ENCODE measurements at places on chromosomes 2 and 18.

DNA sequence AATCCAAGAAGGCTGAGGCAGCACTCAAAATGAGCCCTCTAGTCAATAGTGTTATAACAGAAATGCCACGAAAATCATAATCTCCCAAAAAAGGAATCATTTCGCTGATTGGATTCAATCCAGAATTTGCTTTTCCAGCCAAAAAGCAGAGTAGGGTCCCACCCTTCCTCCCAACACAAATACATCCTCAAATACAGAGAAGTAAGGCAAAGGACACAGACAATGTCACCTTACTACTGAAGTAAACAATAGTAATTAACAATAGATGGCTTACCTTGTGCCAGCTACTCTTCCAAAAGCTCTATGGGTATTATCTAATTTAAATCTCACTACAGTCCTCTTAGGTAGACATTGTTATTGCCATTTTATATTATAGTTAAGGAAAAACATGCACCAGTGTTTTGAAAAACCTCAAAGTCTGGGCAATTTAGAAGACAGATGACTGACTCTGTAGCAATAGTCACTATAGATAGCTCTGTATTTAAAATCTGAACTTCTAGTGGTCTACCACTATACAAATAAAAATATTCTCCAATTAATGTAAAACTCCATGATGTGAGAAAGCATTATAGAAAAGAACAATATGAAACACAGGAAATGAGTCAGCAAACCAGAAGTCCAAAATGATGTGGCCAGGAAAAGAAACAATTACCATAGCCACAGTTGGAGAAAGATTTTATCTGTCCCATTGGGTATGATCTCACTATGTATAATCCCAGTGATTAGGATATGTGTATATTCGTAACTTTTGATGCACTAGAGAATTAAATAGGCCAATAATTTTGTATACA lies 305.0 kb upstream of the ERBB4 start:
- no peak for DNase-seq

DNA sequence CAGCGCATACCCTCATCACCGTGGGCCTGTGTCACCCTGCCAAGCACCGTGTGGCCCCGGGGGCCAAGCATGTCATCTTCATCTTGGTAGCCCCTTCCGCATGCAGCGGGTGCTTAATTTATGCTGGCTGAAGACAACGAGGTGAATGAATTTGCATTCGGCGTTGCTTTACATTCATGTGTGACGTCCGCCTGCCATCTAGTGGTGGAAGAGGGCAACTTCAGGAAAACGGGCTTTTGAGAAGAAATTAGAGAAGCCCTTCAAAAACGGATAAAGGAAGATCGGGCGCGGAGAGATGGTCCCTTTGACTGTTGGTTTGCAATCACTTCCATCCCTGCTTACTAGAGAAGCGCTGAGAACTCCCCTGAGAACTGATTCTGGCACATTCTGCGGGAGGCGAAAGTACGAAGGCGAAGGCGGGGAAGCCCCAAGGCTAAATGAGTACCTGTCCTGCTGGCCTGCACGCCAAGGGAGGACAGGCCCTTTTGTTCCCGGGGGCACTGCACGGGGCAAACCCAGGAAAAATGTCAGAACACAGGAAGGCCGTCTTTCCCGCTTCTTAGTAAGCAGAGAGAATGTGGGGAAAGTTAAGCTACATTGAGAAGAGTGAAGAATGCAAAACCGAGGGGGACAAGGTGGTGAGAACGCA lies 145.9 kb downstream of the ZNF516 start:
- DNase-seq = peak; percentile 66

DNA sequence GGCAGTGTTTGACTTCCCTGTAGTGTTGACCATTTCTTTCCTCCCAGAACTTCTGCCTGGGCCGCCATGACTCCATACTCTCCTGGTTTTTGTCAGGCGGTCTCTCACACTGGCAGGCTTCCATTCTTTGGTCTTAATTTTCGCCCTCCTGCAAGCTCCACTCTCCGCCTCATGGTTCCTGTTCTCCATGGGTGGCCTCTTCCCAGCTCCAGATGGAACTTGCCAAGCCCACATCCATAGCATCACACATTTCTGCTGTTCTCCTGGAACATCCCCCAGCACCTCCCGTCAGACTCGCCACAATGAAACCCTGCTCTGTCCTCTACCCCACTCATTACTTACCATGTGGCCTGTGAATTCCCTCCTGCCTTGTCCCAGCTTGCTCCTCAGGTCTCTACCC lies 896 bp upstream of the AFF3 start:
- DNase-seq = no peak

GRCh38 chr2:33395655-33396249 lies 80.7 kb upstream of the RASGRP3 start:
- DNase-seq = peak; percentile 46

DNA sequence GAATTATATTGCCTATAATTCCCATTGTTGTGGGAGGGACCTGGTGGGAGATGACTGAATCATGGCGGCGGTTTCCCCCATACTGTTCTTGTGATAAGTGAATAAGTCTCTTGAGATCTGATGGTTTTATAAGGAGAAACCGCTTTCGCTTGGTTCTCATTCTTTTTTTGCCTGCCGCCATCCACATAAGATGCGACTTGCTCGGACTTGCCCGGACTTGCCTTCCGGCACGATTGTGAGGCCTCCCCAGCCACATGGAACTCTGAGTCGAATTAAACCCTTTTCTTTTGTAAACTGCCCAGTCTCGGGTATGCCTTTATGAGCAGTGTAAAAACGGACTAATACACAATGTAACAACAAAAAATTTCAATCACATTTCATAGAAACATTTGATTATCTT lies 115.8 kb downstream of the C2orf74 start:
- no peak for DNase-seq

- peak; percentile 88 for DNase-seq
These were observed at the start of gene RNF103 for GRCh38 chr2:86623494-86624266. Gene RNF103 (minus strand): TSS chr2:86623865. CDS start chr2:86622886, 979 bp downstream.

DNA sequence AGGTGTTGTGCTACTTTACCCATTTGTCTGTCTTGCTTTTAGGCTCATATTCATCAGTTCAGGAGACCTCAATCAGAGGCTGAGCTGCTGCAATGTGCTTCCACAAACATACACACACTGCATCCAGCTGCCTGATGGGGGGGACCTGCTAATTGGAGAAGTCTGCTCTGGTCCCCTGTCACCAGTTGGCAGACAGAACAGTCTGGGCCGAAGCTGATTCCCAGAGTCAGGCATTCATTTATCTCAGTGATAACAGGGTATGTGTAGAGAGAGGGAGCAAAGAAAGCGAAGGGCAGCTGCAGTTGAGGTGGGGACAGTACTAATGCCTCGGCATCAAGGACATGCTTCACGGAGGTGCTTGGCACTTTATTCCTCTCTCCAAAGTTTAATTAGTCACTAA lies 584.3 kb upstream of the PIK3C3 start:
- DNase-seq = no peak

GRCh38 chr18:79794846-79795245 lies 2.9 kb upstream of the KCNG2 start:
- DNase-seq = no peak

DNA sequence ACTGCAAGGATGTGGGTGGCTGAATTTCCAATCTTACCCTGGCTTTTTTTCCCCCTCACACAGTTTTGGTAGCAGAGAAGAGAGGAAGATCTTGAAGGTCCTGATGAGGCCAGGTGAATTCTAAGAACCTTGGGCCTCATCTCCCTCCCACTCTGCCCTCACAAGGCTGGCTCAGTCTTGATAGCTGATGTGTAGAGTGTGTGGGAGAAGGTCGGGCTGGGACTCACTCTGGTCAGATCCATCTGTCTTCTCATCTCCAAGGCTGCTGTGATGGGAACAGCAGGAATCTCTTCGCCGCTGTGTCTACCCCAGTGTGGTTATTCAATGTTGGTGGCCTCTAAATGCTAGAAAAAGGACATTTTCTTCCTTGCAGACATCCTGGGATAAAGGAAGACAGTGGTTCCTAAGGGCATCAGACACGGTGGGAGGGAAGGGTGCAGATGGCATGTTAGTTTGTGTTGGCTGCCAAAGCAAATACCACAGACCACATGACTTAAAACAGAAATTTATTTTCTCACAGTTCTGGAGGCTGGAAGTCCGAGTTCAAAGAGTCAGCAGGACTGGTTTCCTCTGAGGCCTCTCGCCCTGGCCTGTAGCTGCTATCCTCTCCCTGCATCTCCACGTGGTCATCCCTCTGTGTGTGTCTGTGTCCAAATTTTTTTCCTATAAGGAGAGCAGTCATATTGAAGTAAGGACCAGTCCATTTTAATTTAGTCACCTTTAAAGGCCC lies 37.6 kb upstream of the MGAT4A start:
- DNase-seq = no peak

- DNase-seq = no peak
These were observed 153.8 kb upstream of the ZNF236 start for GRCh38 chr18:76668546-76668945.

- DNase-seq = no peak
These were observed 22.7 kb downstream of the MGAT5 start for GRCh38 chr2:134276381-134277172.

GRCh38 chr2:86241611-86242010 lies 42.4 kb downstream of the MRPL35 start:
- DNase-seq = no peak

DNA sequence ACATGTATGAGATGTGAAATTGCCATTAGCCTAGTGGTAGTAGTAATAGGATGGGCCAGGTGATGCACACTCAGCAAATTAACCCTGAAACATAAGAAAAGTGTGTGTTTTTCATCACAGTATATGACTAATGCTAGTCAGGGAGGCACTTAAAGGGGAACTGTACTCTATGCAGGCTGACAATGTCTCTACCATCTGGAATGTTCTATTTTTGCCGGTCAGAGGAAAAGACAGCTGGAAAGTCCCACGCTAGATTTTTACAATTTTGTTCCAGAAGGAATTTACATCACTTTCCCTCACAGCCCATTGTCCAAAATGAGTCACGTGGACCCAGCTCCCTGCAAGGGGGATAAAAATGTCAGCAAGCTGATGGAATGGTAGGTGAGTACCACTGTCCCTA lies 746.3 kb upstream of the CHAC2 start:
- no peak for DNase-seq

DNA sequence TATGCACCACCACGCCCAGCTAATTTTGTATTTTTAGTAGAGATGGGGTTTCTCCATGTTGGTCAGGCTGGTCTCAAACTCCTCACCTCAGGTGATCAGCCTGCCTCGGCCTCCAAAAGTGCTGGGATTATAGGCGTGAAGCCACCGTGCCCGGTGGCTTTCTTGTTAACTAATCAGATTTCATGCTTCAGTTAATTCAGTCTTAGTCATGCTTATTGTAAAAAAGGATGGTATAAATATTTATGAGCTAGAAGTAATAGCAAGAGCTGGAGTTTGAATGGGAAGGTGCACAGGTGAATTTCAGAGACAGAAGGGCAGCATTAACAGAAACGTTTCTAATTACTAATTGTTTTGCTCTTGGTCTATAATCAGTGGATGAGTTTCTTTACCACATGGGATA lies 10.3 kb downstream of the GEMIN6 start:
- no peak for DNase-seq

Data from stimulated activated CD4-positive, alpha-beta T cell treated with anti-CD3 and anti-CD28 coated beads, Interleukin-2, amount 100 ng/mL, for 48 hours (primary cell).